ENCODE measurements at places on chromosomes 6 and 20.
A peak's percentile ranks its signal among the peaks of the same experiment; 100 is the strongest.

GRCh38 chr6:155078331-155078745 is 83.2 kb downstream of the TIAM2 start:
- no peak for DNase-seq

DNA sequence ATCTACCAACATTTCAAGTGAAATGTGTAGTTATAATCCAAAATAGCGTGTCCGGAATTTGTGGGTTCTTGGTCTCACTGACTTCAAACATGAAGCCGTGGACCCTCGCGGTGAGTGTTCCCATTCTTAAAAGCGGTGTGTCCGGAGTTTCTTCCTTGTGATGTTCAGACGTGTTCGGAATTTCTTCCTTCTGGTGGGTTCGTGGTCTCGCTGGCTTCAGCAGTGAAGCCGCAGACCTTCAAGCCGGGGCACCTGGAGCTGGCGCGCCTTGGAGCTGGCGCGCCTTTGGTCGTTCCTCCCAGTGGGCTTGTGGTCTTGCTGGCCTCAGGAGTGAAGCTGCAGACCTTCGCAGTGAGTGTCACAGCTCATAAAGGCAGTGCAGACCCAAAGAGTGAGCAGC is 291.5 kb upstream of the EYS start:
- no peak for DNase-seq

- DNase-seq, result peak; percentile 70
Measured at GRCh38 chr20:48910347-48910781, 11.1 kb upstream of the ARFGEF2 start.

DNA sequence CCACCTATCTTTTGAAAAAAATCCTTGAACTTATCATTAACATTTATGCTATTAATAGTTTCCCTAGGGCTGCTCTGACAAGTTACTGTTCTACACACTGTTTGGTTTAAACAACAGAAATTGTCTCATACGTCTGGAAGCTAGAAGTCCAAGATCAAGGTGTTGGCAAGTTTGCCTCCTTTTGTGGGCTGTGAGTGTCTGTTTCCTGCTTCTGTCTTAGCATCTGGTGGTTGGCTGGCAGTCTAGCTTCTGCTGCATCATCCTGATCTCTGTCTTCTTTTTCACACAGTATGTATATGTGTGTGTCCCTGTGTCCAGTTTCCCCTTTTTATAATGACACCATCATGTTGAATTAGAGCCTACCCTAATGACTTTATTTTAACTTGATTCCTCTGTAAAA is 154.8 kb downstream of the RPS12 start:
- DNase-seq, result peak; percentile 3

GRCh38 chr20:6746901-6747609 is 20.4 kb upstream of the BMP2 start:
- no peak for DNase-seq

- no peak for DNase-seq
Measured at GRCh38 chr6:11389977-11390376, 147.6 kb upstream of the TMEM170B start.

DNA sequence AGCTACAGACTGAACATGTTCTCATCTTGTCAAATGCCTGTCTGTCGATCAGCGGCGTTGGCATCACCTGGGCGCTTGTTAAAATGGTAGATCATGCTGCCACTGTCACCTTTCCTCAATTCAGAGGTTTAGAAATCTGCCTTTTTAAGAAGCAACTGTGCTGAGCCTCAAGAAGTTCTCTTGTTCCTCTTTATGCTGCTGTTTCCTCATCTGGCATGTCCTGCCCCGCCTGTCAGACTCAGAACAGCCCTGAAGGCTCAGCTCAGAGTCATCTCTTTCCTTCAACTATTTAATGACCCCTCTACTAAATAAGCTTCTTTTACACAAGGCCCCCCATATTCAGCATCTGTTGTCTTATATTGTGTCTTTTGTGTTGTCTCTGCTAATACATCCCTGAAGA is 368.2 kb downstream of the EPM2A start:
- no peak for DNase-seq

DNA sequence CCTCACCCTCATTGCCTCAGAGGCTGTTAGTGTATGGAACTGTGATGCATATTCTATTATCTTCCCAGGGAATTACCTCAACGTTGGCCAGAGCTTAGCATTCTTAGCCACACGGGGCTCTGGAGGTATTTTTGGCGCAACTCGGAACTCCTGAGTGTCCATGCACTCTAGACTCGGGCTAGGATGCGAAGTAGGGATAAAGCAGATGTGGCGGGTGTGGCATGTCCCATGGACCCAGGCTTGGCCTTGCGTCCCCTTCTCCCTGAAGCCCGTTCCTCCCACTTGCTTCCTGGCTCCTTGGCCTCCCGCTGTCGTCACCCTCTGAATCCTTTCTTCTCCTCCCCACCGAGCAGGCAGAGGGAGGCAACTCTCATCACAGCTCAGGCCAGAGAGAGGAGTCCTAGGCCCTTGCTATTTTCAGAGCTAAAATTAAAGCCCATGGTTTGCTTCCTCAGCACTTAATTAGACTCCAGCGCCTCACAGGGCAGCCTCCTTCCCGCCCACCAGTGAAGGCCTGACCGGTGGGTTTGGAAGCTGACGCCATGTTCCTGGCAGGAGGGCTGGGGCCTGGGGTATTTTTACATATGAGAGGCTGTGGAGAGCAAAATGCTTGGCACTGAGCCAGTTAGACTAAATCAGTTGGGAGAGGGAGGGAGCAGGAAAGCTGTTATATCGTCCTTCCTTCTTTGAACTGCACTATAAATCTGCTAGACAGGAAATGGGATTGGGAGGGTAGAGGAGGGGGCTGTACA is 138.7 kb downstream of the FOXO3 start:
- DNase-seq, result peak; percentile 68

- DNase-seq, result peak; percentile 71
Measured at GRCh38 chr6:3410385-3411360, 46.2 kb downstream of the SLC22A23 start.

GRCh38 chr20:3262566-3262965 is 23.6 kb upstream of the SLC4A11 start:
- DNase-seq, result no peak

- DNase-seq, result no peak
Measured at GRCh38 chr20:48210111-48211027, 425.1 kb upstream of the SULF2 start.

DNA sequence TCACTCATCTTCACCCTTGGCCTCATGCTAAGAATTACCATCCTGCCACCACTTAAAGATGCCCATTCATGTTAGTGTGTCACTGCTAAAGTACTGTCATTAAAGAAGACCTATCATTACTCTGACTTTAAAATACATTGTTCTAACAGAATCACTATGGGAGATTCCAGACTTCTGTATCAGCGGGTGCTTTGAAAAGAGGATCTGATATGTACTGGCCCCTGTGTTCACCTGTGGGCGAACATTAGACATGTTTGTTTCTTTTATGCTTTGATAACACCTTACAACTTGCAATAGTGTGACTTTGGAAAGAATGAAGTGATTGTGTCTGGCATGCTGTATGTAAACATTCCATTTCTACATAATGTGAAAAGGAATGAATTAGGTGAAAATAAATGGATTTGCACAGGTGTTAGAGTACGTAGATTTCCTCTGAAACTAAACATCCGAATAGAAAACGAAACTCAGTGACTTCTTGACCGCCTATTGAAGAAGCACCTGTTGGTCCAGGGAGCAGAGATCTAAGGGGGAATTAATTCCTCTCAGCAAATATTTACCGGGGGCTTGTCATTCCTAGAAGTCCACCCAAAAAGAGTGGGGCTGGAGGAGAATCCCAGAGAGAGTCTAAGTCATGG is 132.3 kb downstream of the CARMIL1 start:
- DNase-seq, result no peak

DNA sequence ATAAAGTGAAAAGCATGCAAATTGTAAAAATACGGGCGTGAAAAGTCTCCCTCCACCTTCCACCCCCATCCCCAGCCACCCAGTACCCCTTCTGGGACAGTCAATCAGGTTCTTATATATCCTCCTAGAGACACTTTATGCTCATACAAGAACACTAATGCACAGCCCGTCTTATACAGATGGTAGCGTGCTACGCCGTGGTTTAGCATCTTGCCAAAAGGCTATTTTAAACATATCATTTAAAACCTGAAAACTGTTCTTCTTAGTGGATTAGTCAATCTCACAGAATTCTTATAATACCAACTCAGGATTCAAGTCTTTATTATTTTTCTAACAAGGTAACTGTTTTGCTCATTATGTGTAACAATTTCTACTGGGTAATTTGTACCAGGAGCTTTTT is 57.2 kb upstream of the MRPS10 start:
- no peak for DNase-seq

DNA sequence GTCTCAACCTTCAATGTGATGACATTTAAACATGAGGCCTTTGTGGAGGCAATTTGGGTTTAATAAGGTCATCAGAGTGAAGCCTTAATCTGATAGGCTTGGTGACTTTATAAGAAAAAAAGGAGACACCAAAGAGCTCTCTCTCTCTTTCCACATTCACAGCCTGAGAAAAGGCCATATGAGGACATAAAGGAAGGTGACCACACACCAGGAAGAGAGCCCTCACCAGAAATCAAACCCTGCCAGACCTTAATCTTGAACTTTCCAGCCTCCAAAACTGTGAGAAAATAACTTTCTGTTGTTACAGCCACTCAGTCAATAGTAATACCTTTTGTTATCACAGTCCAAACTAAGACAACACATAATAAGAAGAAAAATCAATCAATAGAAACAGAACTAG is 47.7 kb downstream of the COL12A1 start:
- peak; percentile 35 for DNase-seq

DNA sequence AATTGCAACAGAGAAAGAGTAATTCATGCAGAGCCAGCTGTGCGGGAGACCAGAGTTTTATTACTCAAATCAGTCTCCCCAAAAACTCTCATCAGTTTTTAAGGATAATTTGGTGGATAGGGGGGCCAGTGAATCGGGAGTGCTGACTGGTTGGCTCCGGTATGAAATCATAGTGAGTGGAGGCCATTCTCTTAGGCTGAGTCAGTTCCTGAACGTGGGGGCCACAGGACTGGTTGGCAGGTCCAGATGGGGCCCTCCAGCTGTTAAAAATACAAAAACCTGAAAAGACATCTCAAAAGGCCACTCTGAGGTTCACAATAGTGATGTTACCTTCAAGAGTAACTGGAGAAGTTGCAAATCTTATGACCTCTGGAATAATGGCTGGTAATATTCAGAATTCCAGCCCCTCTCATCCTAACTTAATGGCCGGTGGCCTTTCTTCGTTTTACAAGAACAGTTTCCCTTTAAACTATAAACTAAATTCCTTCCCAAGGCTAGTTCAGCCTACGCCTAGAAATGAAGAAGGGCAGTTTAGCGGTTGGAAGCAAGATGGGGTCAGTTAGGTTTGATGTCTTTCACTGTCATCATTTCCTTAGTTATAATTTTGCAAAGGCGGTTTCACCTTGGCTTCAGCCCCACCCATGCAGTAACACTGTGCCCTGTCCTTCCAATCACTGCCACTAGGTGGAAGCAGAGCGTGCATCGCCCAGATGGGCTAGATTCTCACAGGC is 6.8 kb upstream of the MICA start:
- peak; percentile 84 for DNase-seq

- no peak for DNase-seq
Measured at GRCh38 chr6:36276581-36277536, 7.0 kb downstream of the PNPLA1 start.

GRCh38 chr6:36347621-36348020 is 10.9 kb upstream of the BNIP5 start:
- peak; percentile 47 for DNase-seq

DNA sequence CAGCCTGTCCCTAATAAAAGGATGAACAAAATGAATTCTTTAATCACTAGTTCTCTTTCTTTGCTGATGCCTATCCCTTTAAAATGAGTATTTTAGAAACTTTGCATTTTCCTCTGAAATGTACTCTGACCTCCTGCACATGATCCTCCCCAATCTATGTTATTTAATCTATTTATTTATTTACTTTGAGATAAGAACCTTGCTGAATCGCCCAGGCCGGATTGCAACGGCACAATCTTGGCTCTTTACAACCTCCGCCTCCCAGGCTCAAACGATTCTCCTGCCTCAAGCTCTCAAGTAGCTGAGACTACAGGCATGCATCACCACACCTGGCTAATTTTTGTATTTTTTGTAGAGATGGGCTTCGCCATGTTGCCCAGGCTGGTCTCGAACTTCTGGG is 27.9 kb downstream of the ADTRP start:
- DNase-seq, result no peak

DNA sequence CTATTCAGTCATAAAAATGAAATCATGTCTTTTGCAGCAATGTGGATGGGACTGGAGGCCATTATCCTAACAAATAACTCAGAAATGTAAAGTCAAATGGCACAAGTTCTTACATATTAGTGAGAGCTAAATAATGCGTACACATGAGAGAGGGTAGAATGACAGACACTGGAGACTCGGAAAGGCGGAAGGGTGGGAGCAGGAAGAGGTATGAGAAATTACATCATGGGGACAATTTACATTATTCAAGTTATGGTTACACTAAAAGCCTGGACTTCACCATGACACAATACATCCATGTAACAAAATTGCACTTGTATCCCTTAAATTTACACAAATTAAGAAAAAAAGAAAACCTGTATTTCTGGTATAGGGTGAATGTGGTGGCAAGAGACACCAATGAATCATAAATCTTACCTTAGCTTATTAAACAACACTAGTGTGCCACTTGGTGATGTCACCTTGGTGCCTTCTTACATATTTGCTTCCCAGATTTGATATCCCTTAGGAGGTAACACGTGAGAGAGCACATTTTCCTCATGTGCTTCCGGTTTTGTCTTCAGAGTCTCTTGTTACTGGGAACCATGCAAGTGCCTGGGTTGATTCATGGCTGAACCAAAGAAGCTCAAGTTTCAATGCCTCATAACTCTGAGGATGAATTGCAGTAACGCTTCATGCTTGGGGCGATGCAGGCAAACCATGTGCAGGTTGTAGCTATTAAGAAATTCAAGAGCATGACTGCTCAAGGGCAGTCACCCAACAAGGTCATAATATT is 84.6 kb downstream of the DCDC2 start:
- DNase-seq, result no peak

- DNase-seq, result no peak
Measured at GRCh38 chr6:108175592-108176279, 9.9 kb downstream of the NR2E1 start.

DNA sequence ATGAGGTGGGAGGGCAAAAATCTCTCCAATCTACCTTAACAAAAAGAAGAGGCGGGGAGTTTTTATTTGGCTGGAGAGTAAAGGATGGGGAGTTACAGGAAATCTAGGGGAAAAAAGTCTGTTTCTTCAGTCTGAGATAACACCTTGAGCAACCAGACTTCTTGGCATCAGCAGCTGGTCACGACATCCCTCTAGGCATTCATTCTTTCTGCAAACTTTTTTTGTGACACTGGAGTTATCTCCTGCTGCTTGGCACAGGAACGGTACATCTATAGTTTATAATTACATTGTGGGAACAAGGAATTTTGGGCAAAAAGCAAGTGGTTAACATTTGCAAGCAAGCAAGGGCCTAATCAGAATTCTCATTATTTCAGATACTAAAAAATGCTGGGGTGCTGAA is 50.6 kb upstream of the IFNGR1 start:
- peak; percentile 44 for DNase-seq

All from fibroblast of pulmonary artery (primary cell).